Progenitor cell of endocrine pancreas (in vitro differentiated cells): ENCODE measurements at places on chromosomes 6 and 20.

DNA sequence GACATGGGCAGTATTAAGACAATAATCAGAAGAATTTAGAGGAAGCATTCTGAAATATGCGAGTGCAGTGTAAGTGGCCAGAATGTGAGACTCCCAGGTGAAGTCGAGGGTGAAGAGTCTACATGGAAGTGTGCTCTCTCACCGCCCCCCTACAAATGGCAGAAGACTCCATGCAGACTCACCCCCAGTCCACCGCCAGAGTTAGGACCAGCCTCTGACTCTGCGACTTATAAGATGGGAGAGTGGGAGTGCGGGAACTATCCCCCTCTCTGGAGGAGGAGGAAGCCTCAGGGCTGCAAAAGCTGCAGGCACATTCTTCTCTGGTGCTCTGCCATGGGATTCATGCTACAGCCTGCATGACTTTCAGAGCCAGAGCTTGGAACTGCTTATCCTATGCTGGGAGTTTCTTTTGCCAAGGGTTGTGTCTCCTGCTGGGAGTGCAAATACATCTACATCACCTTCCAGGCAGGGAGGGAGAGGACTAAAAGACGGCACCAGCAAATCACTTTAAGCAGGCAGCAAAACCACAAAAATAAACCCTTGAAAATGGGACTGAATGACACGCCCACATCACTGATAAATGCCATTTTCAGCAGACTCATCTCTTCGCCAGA lies 206.7 kb upstream of the SULF2 start:
- H3K36me3 ChIP-seq, result peaks cover 6% of the 10 kb centered on the region
- H3K4me3 ChIP-seq, result no peak overlapping the region
- H3K27me3 ChIP-seq, result no peaks in the 10 kb centered on the region
- DNase-seq, result no peak
- H3K27ac ChIP-seq, result no peak overlapping the region

DNA sequence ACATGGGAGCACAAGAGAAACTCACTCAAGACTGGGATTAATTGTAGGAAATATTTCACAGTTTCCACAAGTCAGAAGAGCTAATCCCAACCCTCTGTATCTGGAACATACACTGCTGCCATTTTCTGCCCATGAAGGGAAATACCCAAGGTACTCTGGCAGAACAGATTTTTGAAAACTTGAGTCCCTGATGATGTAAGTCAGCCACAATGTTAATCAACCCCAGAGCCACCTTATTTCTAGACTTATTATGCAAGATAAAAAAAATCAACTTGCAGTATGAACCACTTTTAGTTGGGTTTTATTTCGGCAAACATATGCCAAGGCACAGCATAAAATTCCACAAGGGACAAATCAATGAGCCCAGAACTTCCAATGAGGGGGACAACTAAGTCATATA lies 141.5 kb downstream of the LY86 start:
- no peaks in the 10 kb centered on the region for H3K36me3 ChIP-seq
- no peak overlapping the region for H3K4me3 ChIP-seq
- no peak overlapping the region for H3K27ac ChIP-seq
- H3K4me1 ChIP-seq, result peaks cover 24% of the 10 kb centered on the region
- H3K27me3 ChIP-seq, result peaks cover 4% of the 10 kb centered on the region

- H3K36me3 ChIP-seq, result no peaks in the 10 kb centered on the region
- H3K4me3 ChIP-seq, result no peak overlapping the region
- peaks cover 9% of the 10 kb centered on the region for H3K4me1 ChIP-seq
- no peak overlapping the region for H3K27ac ChIP-seq
Observed at GRCh38 chr20:46111028-46111835, 6.9 kb upstream of the CD40 start.

DNA sequence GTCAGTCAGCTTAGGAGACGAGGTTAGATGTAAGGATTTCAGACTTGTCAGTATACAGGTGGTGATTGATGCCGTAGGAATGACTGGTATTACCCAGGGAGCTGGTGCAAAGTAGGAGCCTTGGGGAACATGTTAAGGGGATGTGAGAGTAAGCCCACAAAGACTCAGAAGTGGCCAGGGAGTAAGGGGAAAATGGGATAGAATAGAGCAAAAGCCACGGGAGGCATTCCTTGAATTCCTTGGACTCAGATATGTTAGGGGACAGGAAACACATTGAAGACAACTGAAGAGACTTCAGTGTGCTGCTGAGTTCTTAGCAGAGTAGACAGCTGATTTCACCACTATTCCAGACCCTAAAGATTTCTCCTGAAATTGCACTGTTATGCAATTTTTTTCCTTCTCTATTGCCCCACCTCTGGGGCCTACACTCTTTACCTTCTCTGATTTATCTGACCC lies 1.2 kb upstream of the ACAT2 start:
- H3K4me3 ChIP-seq, result peak overlapping the region; percentile 92
- H3K27me3 ChIP-seq, result no peaks in the 10 kb centered on the region
- peak overlapping the region; percentile 98 for H3K27ac ChIP-seq
- DNase-seq, result no peak
- peaks cover 23% of the 10 kb centered on the region for H3K4me1 ChIP-seq

DNA sequence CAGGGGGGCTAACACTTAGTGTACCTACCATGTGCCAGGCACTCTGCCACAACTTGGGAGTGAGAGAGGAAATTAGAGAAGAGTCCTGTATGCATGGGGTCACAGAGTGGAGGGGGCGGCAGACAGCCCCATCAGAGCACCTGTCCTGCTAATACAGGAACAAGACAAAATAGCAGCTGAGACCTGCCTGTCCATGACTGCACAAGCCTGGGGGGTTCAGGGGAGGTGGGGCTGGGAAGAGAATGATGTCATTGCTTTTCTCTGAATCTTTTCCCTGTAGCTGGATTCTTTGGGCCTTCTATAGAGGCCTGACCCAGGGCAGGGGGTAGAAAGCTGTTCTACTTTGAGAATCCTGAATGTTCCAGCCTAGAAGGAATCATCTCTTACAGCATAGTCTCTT lies 37.4 kb downstream of the FOXP4 start:
- H3K27me3 ChIP-seq, result no peaks in the 10 kb centered on the region
- H3K36me3 ChIP-seq, result peaks cover 15% of the 10 kb centered on the region
- H3K27ac ChIP-seq, result peak overlapping the region; percentile 76
- H3K4me3 ChIP-seq, result no peak overlapping the region
- H3K4me1 ChIP-seq, result peaks cover 39% of the 10 kb centered on the region
- no peak for DNase-seq

GRCh38 chr6:168589275-168589674 lies 148.3 kb downstream of the SMOC2 start:
- H3K4me3 ChIP-seq, result no peak overlapping the region
- H3K27me3 ChIP-seq, result no peaks in the 10 kb centered on the region
- no peak for DNase-seq
- no peaks in the 10 kb centered on the region for H3K4me1 ChIP-seq
- no peak overlapping the region for H3K27ac ChIP-seq
- H3K36me3 ChIP-seq, result no peaks in the 10 kb centered on the region

GRCh38 chr6:40999569-40999968 lies 39.5 kb downstream of the UNC5CL start:
- H3K27me3 ChIP-seq, result no peaks in the 10 kb centered on the region
- peak overlapping the region; percentile 94 for H3K27ac ChIP-seq
- DNase-seq, result no peak
- no peaks in the 10 kb centered on the region for H3K36me3 ChIP-seq
- peaks cover 56% of the 10 kb centered on the region for H3K4me1 ChIP-seq

- no peaks in the 10 kb centered on the region for H3K36me3 ChIP-seq
- no peak for DNase-seq
- no peaks in the 10 kb centered on the region for H3K27me3 ChIP-seq
- peak overlapping the region; percentile 56 for H3K27ac ChIP-seq
- no peaks in the 10 kb centered on the region for H3K4me1 ChIP-seq
Observed at GRCh38 chr20:41393705-41394066, 27.1 kb upstream of the EMILIN3 start.

- H3K27ac ChIP-seq, result peak overlapping the region; percentile 41
- no peak overlapping the region for H3K4me3 ChIP-seq
- no peaks in the 10 kb centered on the region for H3K36me3 ChIP-seq
- no peak for DNase-seq
- peaks cover 25% of the 10 kb centered on the region for H3K4me1 ChIP-seq
Observed at GRCh38 chr20:18265441-18265840, 22.9 kb upstream of the ZNF133 start.

DNA sequence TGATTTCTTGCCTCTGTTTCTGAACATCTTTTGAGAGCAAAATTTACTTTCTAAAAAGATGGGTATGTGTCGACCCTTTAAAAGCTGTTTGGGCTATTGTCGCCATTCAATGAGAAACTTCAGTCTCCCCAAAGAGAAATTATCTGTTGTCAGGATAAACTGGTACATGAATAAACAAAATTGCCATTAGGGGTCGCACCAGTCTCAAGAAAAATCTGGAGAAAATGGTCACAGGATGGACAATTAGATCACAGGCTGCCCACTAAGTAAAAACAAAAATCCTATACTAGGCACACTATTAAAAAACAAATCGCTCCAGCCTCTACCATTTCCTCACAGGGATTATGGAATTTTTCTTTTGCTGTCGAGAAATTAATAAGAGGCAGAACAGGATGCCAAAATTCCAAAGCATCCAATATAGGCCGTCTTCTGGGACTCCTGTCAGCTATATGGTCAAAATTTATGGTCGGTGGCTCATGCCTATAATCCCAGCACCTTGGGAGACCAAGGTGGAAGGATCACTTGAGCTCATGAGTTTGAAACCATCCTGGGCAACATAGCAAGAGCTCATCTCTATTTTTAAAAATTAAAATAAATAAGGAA lies 5.5 kb upstream of the HLA-E start:
- H3K4me1 ChIP-seq, result no peaks in the 10 kb centered on the region
- no peak overlapping the region for H3K4me3 ChIP-seq
- peaks cover 70% of the 10 kb centered on the region for H3K27me3 ChIP-seq
- H3K36me3 ChIP-seq, result no peaks in the 10 kb centered on the region
- H3K27ac ChIP-seq, result no peak overlapping the region
- DNase-seq, result no peak

DNA sequence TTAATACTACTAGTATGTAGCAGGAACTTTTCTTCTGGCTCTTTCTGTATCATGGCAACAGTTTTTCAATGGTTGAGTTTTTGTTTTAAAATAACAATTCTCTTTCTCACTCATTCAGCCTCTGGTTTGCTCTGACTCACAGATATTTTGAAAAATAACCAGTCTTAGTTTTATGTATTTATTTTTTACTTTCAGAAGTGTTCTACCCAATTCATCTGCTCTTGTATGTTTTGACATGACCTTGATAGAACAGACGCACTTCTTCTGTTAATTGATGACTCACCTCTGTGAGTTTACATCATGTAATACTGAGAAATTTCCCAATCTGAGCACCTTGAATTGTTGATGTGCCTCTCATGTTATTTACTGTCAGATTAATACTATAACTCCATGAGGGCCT lies 178.9 kb downstream of the SASH1 start:
- no peaks in the 10 kb centered on the region for H3K27me3 ChIP-seq
- H3K27ac ChIP-seq, result no peak overlapping the region
- DNase-seq, result no peak
- no peak overlapping the region for H3K4me3 ChIP-seq
- peaks cover 4% of the 10 kb centered on the region for H3K4me1 ChIP-seq

DNA sequence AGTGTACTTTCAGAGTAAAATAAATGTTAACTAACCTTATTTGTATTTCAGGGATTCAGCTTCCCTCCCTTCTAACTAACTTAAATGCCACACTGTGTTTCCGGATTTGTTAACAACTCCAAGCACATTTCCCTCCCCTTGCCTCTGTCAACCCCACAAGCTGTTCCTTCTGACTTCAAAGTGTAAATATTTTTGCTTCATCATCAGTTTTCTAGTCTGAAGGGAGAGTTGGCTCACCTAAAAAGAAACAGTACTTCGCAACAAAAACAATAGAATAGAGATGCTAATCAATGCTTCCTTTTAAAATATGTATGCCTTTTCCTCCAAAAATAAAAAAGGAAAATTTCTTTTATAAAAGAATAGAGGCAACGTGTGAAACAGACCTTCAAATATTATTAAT lies 132.6 kb downstream of the THEMIS start:
- no peak overlapping the region for H3K4me3 ChIP-seq
- peaks cover 8% of the 10 kb centered on the region for H3K4me1 ChIP-seq
- DNase-seq, result no peak
- H3K27ac ChIP-seq, result no peak overlapping the region

DNA sequence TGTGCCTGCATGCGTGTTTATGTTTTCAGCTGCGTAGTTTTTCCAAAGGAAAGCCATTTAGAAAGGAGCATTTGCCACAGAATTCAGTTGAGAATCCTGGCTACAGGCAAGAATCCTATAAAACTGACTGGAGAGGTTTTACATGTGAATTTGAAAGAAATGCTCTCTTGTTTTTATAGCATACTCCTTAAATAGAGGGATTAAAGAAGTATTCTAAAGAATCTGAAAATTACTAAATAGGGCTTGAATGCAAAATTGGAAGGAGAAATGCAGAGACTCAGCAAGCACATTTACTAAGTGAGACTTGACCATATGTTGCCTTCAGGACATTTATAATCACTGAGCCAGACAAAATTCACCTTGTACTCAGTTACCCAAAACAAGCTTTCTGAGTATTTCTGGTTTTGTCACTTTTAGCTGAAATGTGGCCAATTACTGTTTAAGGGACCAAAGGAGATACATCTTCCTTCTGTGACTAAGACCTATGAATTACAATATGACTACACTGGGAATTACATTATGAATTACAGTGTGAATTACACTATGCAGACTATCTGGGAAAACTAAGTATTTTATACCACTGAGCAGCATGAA lies 107.4 kb upstream of the ASCC3 start:
- H3K27ac ChIP-seq, result no peak overlapping the region
- H3K4me3 ChIP-seq, result no peak overlapping the region
- peaks cover 2% of the 10 kb centered on the region for H3K4me1 ChIP-seq
- no peak for DNase-seq

- no peak for DNase-seq
- H3K4me3 ChIP-seq, result peak overlapping the region; percentile 73
- H3K27ac ChIP-seq, result peak overlapping the region; percentile 16
- H3K4me1 ChIP-seq, result peaks cover 17% of the 10 kb centered on the region
Observed at GRCh38 chr20:33687370-33687915, 1.3 kb upstream of the E2F1 start.

DNA sequence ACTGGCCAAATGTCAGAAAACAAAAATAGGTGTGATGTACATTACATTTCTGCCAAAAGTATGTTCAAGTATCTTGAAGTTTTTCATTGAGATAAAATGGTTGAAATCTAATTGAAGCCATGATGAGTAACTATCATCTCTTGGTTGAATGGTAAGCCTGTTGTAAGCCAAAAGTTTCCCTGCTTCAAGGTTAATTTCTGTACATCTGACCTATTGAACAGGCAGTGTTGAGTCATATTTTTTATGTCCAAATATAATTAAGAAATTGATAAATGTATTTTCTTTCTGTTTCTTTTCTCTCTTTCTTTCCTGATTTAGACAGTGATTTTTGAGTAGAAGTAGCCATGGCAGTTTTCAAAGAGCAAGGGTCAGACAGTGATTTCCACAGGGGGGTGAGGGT lies 4.4 kb downstream of the RREB1 start:
- no peak overlapping the region for H3K4me3 ChIP-seq
- no peak for DNase-seq
- H3K27ac ChIP-seq, result no peak overlapping the region

GRCh38 chr20:32521780-32522525 lies 63.2 kb downstream of the NOL4L start:
- H3K4me1 ChIP-seq, result no peaks in the 10 kb centered on the region
- no peak overlapping the region for H3K4me3 ChIP-seq
- DNase-seq, result peak; percentile 89
